ENCODE measurements at places on chromosomes 11 and 22.

- DNase-seq: no peak
Observed at GRCh38 chr11:96187822-96188221, 155.2 kb downstream of the MAML2 start.

DNA sequence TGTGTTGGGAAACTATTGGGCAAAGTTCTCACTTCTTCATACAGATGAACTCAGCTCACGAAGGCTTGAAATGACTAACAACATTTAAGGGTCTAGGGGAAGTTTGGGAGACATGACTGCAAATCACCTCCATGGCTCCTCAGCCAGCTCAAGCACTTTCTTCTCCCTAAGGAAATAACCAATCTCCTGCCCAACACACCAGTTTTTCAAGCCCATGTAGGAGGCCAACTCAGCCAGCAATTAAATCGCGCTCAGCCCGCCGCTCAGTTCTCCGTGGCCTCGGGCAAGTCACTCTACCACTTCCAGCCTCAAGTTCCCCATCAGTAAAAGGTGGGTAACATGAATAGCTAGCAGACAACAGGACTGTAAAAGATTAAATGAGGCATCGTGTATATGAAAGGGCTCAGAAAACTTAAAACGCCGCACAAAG is 796 bp downstream of the POLDIP3 start:
- DNase-seq: no peak

DNA sequence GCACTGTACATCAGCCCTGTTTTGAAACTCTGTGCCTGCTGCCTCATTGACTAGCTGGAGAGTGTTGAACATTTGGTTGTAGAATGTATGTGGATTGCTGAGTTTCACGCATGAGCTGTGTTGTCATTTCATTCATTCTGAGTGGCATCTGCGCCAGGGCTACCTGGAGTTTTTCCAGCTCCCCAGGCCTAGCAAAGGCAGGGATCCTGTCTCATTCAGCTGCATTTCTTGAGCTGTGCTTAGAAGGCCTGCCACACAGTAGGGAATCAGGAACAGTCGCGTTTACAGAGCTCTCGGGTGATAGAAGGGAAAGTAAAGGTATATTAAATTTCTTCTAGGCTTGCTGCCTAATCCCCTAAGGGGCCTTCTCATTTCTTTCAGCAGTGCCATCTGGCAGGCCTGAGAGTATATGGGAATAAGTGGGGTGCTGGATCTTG is 44.3 kb downstream of the PTPRJ start:
- DNase-seq: no peak

- no peak for DNase-seq
Observed at GRCh38 chr11:59901306-59901705, 22.7 kb downstream of the OOSP3 start.

DNA sequence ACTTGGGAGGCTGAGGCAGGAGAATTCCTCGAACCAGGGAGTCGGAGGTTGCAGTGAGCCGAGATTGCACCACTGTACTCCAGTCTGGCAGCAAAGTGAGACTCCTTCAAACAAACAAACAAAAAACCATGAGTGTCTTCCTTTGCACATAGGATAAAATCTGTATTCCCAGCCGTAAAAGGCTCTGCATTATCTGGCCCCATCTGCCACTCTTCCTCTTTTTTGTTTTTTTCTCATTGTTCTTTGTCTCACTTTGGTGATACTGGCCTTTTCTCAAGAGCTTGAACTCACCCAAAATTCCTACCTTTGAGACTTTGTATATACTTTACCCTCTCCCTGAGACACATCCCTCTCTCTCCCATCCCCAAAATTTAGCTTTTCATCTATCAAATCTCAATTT is 17.6 kb downstream of the FDX1 start:
- DNase-seq: no peak

DNA sequence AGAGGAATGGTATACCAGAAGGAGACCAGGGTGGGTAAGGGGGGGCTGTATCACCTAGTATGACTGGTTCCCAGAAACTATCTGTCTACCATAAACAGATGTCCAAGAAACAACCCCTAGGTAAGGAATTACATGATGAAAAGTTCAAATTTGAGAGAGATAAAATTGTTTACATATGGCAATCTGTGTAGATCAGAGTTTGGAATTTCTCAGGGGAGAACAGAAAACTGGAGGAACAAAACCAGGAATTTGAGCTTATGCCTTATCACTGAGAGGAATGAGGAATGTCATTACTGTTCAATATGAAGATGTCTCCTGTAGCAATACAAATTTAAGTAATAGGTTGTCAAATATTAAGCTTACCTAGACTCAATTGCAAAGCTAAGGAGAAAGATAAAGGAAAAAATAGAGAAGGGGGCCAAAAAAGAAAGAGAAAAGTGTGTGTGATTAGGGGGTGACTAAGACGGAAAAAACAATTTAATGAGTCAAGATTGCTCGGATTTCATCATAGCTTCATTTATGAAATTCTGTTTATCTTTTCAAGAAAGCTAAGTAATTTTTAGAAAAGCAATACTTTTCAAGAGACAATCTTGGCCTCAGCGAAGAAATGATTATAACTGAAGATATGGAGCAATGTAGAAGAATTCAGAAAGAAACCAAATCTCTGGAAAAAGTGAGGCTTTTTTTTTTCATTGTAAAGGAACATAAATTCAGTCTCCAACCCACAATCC is 117.8 kb downstream of the APOL5 start:
- DNase-seq: no peak

- DNase-seq: no peak
Observed at GRCh38 chr11:113457784-113458183, 17.4 kb downstream of the DRD2 start.

GRCh38 chr11:34214961-34215805 is 109.8 kb downstream of the NAT10 start:
- peak; percentile 44 for DNase-seq

DNA sequence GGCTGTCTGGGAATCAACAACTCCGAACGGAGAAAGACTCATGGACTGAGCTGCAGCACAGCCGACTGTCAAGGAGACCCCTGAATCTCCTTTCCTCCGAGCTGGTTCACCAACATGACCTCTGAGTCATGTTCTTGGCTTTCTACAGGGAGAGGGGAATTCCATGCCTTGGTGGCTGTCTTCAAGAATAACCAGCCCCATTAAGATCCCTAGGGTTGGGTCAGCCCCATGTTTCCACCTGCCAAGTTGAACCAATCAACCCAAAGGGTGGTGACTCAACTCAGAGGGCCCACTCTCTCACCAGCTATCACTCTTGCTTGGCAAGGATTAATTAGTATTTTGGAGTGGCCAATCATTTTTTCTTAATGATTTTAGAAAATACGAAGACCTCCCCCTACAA is 28.3 kb upstream of the IGSF22 start:
- no peak for DNase-seq

DNA sequence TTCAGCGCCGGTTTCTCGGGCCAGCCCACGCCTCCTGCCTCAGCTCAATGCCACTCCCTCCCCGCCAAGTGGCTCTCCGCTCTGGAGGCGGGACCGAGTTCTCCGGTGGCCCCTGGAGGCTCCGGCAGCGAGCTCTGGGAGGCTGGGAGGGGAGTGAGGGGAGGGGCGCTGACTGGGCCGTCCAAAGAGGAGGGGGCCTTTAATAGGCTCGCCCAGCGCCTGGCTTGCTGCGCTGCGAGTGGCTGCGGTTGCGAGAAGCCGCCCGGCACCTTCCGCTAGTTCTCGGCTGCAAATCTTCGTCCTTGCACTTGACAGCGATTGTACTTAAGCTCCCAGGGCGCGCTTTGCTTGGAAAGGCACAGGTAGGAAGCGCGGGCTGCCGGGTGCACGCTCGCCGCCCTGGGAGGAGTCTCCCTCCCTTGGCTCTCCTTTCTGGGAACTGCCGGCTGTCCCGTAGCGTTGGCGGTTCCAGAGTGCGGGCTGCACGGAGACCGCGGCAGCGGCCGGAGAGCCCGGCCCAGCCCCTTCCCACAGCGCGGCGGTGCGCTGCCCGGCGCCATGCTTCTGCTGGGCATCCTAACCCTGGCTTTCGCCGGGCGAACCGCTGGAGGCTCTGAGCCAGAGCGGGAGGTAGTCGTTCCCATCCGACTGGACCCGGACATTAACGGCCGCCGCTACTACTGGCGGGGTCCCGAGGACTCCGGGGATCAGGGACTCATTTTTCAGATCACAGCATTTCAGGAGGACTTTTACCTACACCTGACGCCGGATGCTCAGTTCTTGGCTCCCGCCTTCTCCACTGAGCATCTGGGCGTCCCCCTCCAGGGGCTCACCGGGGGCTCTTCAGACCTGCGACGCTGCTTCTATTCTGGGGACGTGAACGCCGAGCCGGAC is at the start of gene ADAMTS15:
ADAMTS15 (plus strand) TSS at position 230 of the 894 bp plus-strand sequence; CDS start at position 559, 329 bp downstream.
- peak; percentile 20 for DNase-seq

- no peak for DNase-seq
Observed at GRCh38 chr22:39431821-39432251, 25.0 kb upstream of the MGAT3 start.

DNA sequence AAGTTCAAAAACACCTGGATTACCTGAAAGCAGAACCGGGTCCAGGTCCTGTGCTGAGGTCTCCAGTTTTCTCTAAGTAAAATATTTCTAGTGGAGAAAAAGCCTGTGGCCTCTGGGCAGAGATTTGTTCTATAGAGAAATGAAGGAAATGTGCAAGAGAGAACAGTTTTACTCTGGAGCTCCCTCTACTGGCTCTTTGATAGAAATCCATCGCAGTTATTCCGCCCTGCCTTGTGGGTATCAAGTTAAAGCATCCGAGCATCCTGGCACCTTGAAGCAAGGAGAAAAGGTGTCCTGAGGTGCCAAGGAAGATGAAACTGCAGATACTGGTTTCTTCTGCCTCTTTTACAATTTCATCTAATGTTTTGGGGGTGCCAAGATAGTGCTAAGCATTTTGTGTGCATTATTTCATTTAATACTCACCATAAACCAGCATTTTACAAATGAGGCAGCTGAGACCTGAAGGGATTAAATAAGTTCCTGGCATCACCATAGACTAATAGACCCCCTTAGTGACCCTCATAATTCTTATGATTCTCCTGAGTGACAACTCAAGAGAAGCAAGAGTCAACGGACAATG is 113.1 kb upstream of the HSD17B12 start:
- no peak for DNase-seq
